ENCODE measurements at places on chromosomes 1 and 21.

DNA sequence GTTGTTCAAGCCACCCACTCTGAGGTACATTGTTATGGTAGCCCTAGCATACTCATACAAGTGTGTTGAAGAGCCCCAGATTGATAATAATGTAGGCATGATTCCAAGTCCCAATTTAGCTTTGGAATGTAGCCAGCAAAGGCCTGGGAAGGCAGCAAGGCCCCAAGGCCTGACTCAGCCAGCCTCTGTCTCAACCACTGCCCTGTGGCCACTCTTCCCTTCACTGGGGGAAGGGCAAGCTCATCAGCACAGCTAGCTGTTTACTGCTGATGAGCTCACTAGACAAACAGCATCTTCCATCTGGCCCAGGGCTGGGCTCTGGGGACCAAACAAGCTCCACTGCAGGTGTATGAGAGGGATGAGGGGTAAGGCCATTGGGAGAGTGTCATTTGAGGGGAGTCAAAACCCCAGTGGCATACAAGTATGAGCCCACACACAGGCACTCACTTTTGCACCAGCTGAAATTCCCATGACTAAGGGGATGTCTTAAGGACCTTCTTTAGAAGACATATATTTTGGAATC is 2.2 kb upstream of the IRF6 start:
- peak; percentile 74 for DNase-seq

- no peak for DNase-seq
These were observed 137.1 kb downstream of the PCBP3 start for GRCh38 chr21:45780647-45781046.

- no peak for DNase-seq
These were observed 19.7 kb upstream of the RIPK4 start for GRCh38 chr21:41786509-41786987.

GRCh38 chr21:21241391-21241790 is 243.2 kb downstream of the NCAM2 start:
- DNase-seq: no peak

GRCh38 chr1:196774603-196775002 is at the start of gene CFHR3:
TSS of gene CFHR3 (plus strand) at chr1:196774840. CDS start at chr1:196774887, 47 bp downstream.
- DNase-seq: no peak
